OCI-M1 (cell line): ENCODE measurements at places on chromosomes 6 and 20.

GRCh38 chr6:36958775-36959554 lies 4.4 kb downstream of the PI16 start:
- no peak for DNase-seq

DNA sequence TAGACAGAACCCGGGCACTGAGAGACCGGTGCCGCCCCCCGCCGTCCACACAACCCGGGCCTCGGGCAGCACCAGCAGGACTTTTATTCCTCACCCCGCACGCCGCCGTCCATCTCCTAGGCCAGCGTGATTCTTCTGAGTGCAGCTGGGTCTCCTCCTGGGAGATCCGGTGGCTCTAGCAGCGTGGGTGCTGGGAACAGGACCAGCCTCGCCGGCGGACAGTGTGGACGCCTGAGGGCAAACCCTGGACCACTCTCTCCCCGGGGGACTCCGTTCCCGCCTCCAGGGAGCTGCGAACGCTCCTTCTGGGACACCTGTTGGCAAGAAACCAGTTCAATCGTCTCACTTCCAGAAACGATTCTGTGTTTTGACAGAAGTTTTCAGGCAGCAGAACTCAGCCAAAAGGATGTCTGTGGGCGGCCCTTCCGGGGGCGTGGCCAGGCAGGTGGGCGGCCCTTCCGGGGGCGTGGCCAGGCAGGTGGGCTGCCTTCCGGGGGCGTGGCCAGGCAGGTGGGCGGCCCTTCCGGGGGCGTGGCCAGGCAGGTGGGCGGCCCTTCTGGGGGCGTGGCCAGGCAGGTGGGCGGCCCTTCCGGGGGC lies 130.7 kb downstream of the DLL1 start:
- no peak for DNase-seq

DNA sequence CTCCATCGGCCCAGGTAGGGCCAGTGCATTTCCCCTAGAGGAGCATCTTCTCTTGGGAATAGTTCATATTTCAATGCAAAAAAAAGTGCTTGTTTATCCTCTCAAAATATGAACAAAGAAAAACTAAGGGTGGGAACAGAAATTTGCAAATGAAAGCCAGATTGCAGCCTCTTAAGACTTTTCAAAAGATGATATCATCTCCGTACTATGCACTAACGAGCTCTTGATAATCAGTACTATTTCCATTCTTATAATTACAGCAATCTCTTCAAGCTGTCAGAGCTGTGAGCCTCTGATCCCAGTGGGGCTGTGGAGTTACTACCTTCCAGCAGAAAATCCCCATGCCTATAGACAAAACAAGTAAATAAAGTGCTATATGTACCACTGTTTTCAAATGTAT lies 77.1 kb downstream of the SOD2 start:
- no peak for DNase-seq

- DNase-seq = no peak
Measured at GRCh38 chr20:10171864-10172751, 46.5 kb upstream of the SNAP25 start.

DNA sequence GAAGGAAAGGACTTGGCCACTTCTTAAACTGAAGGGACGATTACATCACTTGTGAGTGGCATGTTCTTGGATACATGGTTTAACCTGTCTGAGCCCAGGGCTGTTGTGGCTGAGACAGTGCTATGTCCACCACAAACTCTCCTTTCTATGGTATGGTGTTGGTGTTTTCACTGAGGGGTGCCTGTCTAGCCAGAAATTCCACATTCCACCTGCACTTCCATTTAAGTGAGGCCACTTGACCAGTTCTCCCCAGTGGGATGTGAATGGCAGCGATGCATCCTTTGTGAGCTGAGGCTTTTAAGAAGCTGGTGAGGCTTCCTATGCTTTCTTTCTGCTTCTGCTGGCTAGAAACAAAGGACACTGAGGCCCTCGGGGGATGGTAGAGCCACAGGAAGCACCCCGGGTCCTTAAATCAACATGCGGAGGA lies 151.4 kb upstream of the CHD6 start:
- no peak for DNase-seq

DNA sequence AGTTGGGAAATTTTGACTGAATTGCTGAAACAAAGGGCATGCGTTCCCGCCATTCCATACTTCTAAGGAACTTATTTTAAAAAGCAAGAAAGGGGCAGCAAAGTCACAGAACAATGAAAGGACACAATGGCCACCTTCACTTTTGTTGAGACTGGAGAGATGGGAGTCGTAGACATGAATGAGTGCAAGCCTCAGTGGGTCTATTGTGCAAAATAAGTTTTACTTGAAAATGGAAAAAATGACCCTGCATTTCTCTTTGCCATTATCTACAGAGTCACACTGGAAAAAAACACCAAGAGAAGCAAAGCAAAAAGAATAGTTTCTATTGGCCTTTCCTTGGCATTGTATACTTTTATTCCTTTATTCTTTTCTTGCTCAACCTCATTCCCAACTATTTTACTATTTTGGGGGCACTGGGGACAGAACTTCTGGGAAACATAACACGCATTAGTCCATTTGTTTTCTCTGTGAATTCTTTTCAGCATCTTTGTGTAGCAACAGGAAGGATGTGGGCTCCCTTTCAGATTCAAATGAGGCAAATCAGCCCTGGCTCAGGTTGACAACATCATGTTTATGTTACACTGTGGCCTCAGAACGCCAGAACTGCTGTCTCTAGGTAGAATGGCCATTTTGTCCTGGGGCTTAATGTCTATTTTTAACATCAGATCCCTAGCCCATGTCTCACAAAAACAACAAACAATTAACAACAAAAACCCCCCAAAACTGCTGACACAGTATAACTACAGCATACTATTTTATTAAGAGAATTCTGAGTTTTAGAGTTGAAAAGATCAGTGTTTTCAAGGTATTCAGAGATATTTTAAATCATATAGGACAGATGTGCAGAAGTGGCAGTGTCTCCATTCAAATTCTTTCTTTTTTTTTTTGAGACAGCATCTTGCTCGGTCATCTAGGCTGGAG lies 122.2 kb downstream of the FYN start:
- no peak for DNase-seq

DNA sequence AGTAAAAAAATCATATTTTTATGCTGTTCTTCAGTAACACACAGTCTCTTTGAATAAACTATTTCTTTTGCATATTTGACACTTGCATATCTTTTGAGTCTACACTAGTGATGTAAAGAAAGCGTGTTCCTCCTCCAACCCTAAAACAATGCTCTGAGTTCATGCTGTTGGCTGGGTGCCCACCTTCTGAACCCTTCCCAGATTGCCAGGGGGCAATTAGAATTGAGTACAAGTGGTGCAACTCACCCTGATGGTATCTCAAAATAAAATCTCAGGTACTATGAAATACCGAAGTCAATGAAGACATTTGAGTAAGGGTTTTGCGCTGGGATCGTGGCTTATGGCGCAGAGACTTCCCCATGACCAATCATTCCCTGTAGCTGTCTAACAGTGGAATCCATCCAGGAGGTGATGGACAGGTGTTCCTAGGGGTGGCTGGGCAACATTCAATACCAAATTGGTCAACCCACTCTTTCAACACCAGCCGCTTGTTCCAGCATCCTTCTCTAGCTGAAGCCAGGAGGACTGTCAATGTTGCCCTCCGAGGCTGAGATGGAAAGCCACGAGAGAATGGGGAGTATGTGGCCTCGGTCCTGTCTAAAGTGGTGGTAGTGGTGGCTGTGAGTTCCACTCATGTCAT lies 94.4 kb upstream of the ZNFX1 start:
- DNase-seq = no peak

GRCh38 chr20:2653556-2654383 lies 1.3 kb downstream of the NOP56 start:
- DNase-seq = peak; percentile 17

GRCh38 chr6:16277101-16277981 lies 39.0 kb downstream of the GMPR start:
- peak; percentile 89 for DNase-seq

DNA sequence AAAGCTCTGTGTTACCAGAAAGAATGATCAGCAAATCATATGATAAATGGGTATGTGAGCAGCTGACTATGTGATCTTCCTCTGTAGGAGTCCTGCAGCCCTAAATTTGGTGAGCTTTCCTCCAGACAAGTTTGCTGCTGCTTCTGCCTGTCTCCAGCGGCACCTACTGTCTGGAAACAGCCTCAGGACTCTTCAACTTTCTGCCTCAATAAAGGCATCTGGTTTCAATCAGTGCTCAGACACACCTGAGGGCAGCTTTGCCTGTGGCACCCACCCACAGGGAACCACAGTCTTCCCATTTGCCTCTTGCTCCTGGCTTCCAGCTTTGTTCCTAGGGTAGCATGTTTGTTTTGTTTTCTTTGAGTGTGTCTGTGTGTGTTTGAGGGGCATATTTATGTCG lies 727.9 kb upstream of the MAN1A1 start:
- peak; percentile 60 for DNase-seq

- DNase-seq = peak; percentile 22
Measured at GRCh38 chr6:15914553-15914952, 214.3 kb upstream of the MYLIP start.

DNA sequence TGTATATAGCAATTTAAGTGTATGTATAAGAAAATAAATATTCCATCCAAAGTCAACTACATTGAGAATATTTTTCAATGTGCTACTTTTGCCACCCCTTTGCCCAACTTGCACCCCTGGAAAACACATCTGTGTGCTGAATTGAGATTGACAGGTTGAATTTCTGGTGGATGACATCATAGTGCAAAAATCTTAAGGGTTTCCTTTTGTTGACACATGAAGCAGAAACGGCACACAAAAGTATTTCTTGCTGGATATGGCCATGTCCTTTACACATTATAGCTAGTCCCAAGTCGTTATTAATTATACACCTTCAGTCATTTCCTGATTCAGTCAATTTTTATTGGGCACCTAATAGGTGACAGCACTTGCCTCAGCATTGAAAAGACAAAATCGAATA lies 188.7 kb upstream of the FBXL4 start:
- DNase-seq = no peak

DNA sequence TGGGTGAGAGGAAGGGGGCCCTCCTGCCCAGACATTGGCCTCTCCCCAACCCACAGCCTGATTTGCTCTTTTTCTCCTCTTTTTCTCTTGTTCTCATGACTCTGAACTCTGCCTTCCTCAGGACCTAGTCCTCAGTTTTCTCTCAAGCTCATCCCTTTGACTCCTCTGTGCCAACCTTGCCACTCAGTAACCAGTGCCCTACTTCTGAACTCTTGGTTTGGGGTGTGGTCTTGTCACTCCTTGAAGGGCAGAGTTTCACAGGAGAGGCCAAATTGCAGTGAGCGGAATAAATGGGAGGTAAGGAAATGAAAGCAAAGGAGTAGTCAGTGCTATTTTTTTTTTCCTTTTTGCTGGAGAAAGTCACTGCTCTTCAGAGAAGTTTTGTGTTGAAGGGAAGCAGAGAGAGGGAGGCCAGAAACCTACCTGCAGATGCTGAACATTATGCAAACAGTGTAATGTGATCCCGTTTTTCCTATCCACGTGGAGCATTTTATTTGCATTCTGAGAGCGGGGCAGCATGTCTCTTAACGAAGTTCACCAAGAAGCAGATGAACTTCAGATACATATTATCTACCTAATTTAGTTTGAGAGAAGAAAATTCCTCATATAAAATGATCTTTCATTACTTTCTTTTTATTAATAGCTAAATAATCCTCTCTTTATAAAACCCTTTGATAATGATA lies 26.9 kb downstream of the CFAP61 start:
- no peak for DNase-seq

DNA sequence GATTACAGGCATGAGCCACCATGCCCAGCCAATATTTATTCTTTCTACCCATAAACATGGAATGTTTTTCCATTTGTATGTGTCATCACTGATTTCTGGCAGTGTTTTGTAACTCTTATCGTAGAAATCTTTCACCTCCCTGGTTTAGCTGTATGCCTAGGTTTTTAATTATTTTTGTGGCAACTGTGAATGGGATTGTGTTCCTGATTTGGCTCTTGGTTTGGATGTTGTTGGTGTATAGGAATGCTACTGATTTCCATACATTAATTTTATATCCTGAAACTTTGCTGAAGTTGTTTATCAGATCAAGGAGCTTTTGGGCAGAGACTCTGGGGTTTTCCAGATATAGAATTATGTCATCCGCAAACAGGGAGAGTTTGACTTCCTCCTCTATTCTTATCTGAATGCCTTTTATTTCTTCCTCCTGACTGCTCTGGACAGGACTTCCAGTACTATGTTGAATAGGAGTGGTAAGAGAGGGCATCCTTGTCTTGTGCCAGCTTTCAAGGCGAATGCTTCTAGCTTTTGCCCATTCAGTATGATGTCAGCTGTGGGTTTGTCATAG lies 198.6 kb downstream of the ZDHHC14 start:
- DNase-seq = peak; percentile 59

GRCh38 chr6:74941424-74941823 lies 264.4 kb downstream of the COL12A1 start:
- DNase-seq = no peak

DNA sequence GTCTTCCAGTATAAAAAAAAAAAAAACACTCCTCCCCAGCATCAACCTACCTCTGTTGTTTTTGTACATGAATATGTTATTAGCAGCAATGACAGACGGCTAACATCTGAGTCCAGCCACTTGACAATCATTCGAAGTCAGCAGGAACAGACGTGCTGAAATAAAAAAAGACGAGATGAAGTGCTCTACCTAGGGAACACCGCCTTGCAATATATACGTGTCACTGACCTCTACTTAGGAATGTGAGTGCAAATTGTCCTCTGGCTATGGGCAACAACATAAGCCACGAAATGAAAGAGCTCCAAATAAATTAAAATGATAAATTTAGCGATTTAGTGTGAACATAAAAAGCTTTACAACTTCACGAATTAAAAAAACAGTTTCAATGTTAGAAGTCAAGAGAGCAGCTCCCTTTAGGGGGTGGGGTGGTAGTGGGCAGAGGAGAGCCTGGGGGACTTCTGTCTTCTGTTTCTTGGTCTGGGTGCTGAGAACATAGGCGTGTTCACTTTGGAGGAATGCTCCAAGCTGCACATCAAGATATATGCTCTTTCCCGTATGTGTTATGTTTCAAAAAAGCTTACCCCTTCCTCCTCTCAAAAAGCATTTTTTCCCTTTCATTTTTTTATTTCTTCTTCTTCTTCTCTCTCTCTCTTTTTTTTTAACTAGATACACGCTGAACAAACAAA lies 23.3 kb downstream of the EDN1 start:
- no peak for DNase-seq
